Amniotic stem cell (primary cell): ENCODE measurements at places on chromosomes 11 and 22.

- DNase-seq: no peak
These were observed 9.0 kb downstream of the TUBA8 start for GRCh38 chr22:18119409-18120110.

- DNase-seq: no peak
These were observed 95.4 kb downstream of the RNF169 start for GRCh38 chr11:74844072-74844471.

GRCh38 chr11:120197251-120197891 is 13.5 kb upstream of the OAF start:
- no peak for DNase-seq

GRCh38 chr11:58965246-58965985 is 26.1 kb downstream of the GLYATL1 start:
- no peak for DNase-seq

- DNase-seq: no peak
These were observed 1.7 kb upstream of the CBX6 start for GRCh38 chr22:38873469-38874411.

GRCh38 chr11:120399307-120399706 is 63.1 kb downstream of the ARHGEF12 start:
- DNase-seq: no peak
